ENCODE measurements at places on chromosomes 1 and 21.

DNA sequence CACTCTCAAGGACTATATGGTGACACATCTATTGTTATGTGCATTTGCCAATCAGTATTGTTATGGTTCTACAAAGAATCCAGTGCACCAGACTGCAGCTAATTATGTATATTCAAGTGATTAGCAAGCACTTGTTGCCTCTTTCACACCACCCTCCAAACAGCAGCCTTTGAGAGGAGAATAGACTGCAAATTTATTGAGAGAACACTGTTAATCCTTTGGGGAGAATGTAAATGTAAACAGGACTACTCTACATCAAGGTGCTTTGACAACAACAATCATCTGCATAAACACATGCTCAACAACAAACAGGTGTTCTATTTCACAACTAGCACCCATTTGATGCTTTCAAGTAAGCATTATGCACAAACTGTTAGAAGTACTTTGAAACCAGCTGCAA lies 117.4 kb downstream of the AKT3 start:
- no peak for DNase-seq

DNA sequence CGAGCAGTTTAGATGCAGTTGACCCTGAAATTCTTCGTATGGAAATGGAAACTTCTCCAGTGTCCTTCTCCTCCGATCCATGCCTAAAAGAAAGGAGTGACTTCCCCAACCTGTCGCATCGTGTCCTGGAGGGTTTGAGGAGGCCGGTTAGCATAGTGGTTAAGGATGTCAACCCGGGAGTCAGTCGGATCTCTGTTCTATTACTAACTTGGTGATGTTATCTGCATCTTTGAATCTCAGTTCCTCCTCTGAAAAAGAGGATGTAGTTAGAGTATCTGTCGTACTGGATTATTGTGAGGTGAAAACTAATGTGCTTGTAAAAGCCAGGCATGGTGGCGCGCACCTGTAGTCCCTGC lies 684 bp downstream of the ZBTB8B start:
- no peak for DNase-seq

- DNase-seq = no peak
Observed at GRCh38 chr1:221302357-221302756, 423.1 kb downstream of the HLX start.

GRCh38 chr21:42352441-42353095 lies 1.8 kb upstream of the TFF2 start:
- no peak for DNase-seq

GRCh38 chr1:208604295-208604694 lies 360.1 kb upstream of the PLXNA2 start:
- DNase-seq = no peak

DNA sequence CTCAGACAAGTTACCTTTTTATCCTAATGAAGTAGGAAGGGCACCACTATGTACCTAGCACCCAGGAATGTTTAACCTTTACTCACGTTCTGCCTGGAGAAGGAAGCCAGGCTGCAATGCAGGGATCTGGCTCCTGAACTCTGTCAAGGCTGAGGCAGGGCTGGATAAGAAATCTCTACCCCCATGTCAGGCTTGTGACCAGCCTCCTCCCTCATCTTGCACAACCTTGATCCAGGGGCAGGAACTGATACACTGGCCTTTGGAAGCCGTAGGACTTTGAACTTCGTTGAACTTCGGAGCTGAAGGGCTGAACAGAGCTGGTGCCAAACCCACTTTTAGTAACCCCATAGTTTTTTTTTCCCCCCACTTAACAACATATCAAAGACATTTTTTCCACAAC lies 8.0 kb upstream of the AKR1A1 start:
- no peak for DNase-seq

DNA sequence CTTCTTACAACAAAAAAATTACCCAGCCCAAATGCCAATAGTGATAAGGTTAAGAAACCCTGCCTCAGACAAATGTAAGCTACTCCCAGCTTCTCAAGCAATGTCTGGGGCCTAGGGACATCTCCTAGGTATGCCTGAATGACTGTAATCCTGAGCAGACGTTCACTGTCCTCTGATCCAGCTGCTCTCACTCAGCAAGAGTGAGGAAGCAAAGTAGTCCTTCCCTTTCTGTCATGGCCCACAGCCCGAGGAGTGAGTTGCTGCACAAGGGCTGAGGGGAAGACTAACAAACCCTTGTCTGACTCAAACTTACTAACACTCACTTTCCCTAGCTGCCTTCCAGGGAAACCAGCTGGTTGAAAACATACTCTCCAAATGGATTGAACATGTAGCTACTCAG lies 124.9 kb upstream of the TNFSF4 start:
- no peak for DNase-seq

DNA sequence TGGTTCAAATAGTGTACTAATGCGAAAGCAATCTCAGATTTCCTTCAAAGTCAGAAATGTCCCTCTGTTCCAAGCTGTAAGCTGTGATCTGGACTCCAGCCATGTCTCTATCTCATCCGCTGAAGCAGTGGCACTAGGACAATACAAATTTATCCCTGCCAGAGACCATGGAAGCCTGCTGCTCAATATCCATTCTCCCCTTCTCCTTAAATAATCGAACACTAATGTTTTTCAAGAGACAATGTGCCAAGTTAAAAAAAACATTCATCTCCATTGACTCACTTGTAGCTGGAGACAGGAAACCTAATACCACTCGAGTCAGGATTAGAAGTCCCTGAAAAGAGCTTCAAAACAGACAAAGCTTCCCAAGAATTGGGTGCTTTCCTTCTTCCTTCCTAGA lies 38.5 kb upstream of the PGBD5 start:
- DNase-seq = no peak

- no peak for DNase-seq
Observed at GRCh38 chr1:183783342-183783741, 21.6 kb upstream of the RGL1 start.

GRCh38 chr1:59577774-59578173 lies 237.0 kb upstream of the HOOK1 start:
- DNase-seq = no peak

GRCh38 chr1:209875515-209875914 lies 47.7 kb downstream of the UTP25 start:
- no peak for DNase-seq

- no peak for DNase-seq
Observed at GRCh38 chr21:41439248-41439647, 13.2 kb downstream of the MX1 start.

- DNase-seq = no peak
Observed at GRCh38 chr1:29532751-29533150, 296.4 kb downstream of the PTPRU start.

- no peak for DNase-seq
Observed at GRCh38 chr1:1415751-1416150, 5.3 kb downstream of the ANKRD65 start.

DNA sequence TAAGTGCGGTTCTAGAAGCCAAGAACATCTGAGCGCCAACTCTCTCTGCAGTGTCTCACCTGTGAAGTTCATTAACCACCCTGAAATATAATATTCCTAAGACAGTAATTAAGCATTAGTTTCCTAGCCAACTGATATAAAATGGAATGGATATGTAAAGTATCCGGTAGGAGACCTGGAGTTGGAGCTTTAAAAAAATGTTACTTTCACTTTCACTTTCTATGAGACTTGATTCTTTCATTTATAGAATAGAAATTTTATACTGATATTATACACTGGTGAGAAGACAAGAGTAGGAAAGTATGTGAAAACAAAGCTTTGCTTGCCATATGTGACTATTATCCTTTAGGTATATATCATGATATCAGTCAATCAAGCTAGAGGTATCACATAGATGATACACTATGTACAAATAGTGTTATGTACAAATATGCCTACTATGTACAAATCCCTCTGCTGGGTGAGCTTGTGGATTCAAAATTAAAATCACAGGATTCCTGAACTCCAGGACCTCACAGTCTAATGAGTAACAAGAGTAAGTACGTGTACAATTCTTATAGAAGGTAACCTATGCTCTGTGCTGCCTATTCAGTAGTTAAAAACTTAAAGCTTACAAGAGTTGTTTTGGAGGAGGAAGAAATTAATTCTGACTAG lies 934.2 kb downstream of the TTLL7 start:
- DNase-seq = no peak

DNA sequence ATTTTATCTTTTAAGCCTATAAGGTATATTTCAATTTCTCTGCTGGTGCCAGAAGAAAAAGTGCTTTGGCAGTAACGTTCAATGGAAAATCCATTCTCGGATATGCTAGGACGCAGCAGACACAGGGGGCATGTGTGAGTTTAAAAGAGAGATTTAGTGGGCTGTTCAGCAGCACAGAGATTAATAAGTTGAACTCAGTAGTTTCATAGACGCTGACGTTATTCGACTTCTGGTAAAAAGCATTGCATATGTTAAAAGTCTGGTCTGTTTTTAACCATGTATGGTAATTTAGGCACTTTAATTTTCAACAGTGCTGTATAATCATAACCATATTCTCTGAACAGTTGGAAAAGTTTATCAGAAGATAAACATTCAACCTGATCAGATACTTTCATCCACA lies 99.6 kb downstream of the ATP6V1G3 start:
- DNase-seq = no peak

- no peak for DNase-seq
Observed at GRCh38 chr1:220533504-220534109, 5.7 kb downstream of the MARK1 start.

- DNase-seq = no peak
Observed at GRCh38 chr1:230891413-230891812, 23.1 kb upstream of the C1orf198 start.

DNA sequence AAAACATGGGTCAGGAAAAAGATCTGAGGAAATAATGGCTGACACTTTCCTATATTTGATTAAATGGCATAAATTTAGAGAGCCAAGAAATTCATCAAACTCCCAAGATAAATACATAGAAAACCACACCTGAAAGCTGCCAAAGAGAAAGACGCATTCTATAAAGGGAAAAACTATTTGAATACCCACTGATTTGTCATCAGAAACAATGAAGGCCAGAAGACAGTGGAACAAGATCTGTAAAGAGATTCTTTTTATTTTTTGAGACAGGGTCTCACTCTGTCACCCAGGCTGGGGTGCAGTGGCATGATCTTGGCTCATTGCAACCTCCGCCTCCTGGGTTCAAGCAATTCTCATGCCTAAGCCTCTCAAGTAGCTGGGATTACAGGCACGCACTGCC lies 17.4 kb downstream of the SDE2 start:
- DNase-seq = no peak

- no peak for DNase-seq
Observed at GRCh38 chr21:20591284-20591683, 406.9 kb upstream of the NCAM2 start.

DNA sequence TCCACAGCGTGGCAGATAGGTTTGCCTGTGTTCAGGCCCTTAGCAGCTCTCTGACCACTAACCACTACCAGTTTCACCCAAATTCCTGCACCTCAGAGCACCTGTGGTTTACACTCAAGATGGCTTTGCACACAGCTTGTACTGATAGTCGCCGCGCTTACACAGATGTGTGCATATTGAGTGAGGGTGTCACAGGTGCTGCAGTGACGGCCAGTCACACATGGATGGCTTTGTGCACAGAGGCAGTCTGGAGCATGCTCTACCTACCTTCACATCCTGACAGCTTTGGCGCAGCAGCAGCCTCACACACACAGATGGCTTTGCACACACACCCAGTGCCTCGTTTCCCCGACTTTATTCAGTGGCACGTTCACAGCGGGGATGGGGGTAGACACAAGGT lies 7.5 kb downstream of the DMAP1 start:
- DNase-seq = no peak

DNA sequence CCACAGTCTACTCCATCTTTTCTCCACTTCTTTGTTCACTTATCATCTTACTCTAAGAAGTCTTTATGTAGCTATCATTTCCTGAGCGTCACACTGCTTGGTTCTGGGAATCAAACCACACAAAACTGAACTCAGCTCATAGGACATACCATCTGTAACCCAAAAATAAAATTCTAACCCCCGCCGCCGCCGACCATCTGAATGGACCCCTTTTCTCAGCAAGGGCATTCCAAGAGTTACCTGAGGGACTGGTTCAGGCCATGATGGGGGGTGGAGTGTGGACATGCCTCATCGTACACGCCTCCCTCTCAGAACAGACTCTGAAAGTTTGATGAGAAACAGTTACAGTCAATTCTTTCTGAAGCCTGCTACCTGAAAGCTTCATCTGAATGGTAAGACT lies 12.6 kb upstream of the CHI3L2 start:
- peak; percentile 37 for DNase-seq

- DNase-seq = no peak
Observed at GRCh38 chr1:1302951-1303509, 4.7 kb downstream of the ACAP3 start.

DNA sequence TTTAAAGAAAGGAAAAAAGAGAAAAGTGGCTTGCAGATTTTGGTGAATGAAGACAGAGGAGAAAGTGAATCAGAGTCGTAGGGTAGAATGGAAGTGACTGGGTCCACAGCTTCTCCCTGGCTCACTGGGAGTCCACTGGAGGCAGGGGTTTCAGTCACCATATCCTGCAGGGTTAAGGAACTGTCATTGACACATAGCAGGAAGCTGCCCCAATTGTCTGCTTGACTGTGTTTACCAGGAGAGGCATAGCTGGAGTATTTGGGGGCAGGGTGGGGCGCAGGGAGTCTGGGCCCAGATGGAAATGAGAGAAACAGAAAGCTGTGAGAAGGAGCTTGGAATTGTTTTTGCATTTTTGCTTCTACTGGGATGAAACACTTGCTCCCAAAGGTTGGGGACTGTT lies 228.8 kb upstream of the CSF3R start:
- no peak for DNase-seq

DNA sequence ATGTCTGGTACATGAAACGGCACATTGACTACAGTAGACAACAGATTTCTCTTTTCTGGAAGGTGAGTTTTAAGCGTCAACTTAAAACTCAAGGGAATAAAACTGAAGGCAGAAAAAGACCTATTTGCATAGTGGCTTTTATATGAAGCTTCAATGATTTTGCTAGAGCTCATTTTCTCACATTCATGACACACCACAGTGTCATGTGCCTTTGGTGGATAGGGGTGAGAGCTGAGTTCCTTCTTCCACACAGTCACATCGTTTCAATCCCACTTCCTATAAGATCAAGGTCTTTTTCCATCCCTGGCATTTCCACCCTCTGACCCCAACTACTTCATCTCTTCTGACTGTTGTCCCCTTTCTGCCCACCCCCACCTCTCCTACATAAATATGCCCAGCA lies 31.0 kb downstream of the IL12RB2 start:
- DNase-seq = no peak

DNA sequence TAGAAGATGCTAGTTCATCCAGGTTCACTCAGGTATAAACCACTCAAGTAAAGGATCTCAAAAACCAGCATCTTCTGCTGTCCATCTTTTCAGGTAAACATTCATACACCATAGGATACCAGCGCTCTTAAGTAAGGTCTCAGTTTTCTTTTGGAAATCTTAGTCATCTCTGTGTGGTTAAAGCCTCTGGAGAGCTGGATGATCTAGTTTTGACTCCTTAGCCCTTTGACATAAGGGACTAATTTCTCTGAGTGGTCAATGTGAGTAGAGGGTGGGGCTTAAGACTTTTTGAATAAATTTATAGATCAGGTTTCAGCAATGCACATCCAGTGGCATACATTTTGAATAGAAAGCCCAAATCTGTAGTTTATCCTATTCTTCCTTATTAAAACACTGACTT lies 92.3 kb downstream of the CTH start:
- DNase-seq = no peak

- DNase-seq = no peak
Observed at GRCh38 chr1:231841616-231842344, 215.2 kb downstream of the DISC1 start.
